ENCODE measurements at places on chromosomes 5 and 9. TPM values are rescaled to one million over a fixed set of nuclear protein-coding genes. Genes with fewer than 3 reads are reported as not detected.

SH3PXD2B gene
- 8.2 TPM for total RNA-seq

CCDC171 gene
- total RNA-seq, result 2.5 TPM

FOXD4L5 gene
- under 0.01 TPM for total RNA-seq

ANKRD18B gene
- total RNA-seq, result 13.4 TPM

PLPP7 gene
- 0.54 TPM for total RNA-seq

GRM6 gene
- not detected for total RNA-seq

SAPCD2 gene
- total RNA-seq, result 3.4 TPM

SHB gene
- total RNA-seq, result 7.8 TPM

CMBL gene
- total RNA-seq, result 5.0 TPM

PRLR gene
- 0.54 TPM for total RNA-seq

SNX24 gene
- 21.7 TPM for total RNA-seq

CDH9 gene
- not detected for total RNA-seq

PPP2CA gene
- 191 TPM for total RNA-seq

BSPRY gene
- total RNA-seq, result not detected
